ENCODE measurements at places on chromosomes 16 and 17.

- no peak for DNase-seq
Observed at GRCh38 chr17:80465327-80465974, 11.0 kb downstream of the NPTX1 start.

GRCh38 chr17:47801906-47802305, 19.7 kb downstream of the OSBPL7 start:
- DNase-seq: no peak

GRCh38 chr16:68752602-68753001, 15.5 kb downstream of the CDH1 start:
- DNase-seq: no peak

DNA sequence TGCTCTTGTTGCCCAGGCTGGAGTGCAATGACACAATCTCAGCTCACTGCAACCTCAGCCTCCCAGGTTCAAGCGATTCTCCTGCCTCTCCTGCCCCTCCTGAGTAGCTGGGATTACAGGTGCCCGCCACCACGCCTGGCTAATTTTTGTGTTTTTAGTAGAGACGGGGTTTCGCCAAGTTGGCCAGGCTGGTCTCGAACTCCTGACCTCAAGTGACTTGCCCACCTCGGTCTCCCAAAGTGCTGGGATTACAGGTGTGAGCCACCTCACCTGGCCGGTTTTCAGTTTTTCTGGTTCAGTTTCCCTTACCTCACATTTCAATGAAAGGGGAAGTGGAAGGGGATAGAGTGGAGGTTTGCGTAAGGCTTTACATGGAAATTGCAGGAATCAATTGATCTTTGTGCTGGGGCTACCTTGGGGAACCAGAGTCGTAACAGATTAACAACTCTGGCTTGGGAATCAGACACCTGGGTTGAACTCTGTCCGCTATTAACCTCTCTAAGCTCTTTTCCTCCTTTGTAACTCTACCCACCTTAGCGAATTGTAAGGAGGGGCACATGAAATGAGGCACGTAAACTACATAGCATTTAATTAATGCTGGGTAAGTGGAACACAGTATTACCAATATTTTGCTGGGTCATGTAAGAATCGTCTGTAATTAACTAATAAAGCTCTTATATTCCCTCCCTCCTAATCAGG, 3.2 kb downstream of the MPV17L start:
- DNase-seq: no peak

DNA sequence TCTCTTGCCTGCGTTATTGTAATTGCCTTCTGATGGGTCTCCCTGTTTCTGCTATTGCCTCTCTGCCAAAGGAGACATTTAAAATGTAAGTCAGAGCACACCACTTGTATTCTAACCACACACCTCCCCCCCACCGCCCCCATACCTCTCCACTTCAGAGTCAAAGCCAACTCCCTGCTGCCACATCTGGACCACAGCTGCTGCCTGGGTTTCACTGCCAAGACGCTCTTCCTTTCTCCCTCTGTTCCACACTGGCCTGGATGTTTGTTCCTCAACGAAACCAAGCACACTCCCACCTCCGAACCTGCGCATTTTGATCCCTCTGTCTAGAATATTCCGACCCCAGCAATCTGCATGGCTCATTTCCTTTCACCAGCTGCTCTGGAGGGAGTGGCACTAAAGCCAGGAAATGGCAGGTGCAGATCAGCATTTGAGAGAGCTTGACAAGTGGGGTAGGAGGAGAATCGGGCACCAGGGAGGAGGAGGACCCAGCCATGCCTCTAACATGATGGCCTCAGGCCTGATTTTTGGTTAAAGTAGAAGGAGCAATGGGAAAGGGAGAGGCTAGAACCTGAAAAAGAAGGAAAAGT, 92.4 kb upstream of the HS3ST2 start:
- no peak for DNase-seq

DNA sequence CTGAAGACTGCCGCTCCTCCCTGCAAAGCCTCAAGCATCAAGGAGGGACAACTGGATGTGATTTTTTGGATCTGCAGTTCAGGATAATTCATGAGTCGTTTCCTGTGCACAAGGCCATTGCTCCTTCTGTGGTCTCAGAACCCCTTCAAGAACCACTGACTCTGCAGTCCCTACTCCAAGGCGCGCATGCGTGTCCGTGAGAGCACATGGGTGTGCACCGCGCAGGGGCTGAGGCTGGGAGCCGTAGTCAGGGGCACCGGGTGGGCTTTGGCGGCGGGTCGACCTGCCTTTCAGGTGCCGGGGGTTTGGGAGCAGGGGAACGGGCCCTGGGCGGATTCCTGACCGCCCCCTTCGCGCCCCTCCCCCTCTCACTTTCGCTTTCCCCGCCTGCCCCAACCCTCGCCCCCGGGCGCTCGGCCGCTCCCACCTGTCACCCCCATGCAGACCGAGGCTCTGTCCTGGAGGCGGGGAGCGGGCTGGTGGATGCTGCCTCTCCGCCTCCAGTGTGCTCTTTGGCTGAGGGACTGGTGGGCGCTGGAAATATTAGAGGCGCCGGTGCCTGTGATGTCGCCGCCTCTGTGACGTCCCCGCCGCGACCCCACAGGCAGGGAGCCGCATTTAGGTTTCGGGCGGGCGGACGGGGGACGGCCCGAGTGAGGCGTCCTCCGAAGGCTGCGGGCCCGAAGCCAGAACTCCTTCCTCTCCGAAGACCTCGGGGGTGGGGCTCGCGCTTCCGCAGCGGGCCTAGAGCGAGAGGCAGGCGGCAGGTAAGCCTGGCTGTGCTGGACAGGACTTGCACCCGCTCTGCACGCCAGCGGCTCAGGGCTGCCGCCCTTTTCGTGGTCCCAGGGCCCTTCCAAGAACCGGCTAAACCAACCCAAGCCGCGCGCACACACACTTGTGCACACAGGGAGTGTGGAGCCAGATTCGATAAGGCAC, at the start of gene SPATA32:
Gene SPATA32 (minus strand): TSS at position 518 of the 939 bp plus-strand sequence. CDS start 78 bp downstream, at position 440.
- no peak for DNase-seq

- DNase-seq: no peak
Observed at GRCh38 chr17:38565853-38566665, 39.7 kb downstream of the SRCIN1 start.

DNA sequence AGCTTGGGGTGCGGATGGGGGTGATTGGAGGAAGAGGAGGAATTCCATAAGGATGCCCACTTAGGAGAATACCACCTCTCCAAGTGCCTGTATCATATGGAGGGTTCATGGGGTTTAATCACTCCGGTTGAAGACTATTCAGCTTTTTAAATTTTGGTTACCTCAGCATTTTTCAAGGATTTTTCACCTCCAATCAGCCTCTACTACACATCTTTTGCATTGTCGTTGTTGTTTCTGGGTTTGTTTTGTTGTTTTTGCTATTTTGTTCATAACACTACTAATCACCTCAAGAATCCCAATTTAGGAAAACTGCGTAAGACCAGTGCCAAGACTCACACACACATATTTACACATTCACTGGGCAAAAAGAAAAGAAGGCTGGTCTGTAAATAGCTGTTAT, 619.5 kb upstream of the CDH5 start:
- no peak for DNase-seq

DNA sequence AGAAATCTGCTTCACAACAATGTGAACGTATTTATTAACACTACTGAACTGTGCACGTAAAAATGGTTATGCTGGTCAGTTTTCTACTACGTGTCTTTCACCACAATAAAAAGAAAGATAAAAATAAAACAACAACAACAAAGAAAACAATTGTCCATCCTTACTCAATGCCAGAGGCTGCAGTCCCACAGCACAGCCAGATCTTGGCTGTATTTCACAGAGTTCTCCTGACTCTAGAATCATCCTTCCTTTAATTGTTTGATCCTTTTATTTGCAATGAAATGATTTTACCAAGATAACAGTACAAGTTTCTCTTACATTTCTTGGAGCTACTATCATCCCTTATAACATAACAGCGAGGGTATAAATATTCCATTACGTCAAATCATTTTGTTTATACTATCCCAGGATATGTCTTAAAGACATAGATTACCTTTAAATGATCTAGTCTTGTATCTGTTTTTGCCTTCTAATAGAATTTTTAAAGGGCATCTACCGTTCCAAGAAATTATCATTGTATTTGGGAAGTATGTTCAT, 103.3 kb downstream of the SLC39A11 start:
- no peak for DNase-seq

DNA sequence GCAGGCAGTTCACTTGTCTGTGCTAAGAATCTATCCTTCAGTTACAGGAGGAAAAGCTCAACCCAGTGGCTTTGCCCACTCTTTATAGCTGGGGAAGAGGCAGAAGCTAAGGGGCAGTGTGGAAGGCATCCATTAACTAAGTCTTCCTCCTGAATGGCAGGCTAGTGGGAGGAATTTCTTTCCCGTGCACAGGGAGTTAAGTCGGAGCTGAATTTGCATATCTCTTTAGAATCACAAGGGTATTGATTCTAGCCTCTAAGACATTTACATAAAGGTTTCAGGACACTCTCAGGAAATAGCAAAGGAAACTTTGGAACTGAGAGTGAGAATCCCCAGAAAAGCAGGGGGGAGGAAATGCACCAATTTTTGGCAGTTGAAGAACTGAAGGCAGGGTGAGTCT, 245.6 kb downstream of the CA10 start:
- no peak for DNase-seq

GRCh38 chr16:5925850-5926249, 828.3 kb upstream of the EEF2KMT start:
- DNase-seq: no peak

- DNase-seq: no peak
Observed at GRCh38 chr17:54404259-54404658, 496.4 kb upstream of the TOM1L1 start.

- no peak for DNase-seq
Observed at GRCh38 chr16:83059237-83059636, 432.5 kb downstream of the CDH13 start.

- DNase-seq: peak; percentile 82
Observed at GRCh38 chr17:63647065-63647725, 25.0 kb downstream of the MAP3K3 start.

- no peak for DNase-seq
Observed at GRCh38 chr17:73285916-73286862, 24.5 kb upstream of the CPSF4L start.

GRCh38 chr17:55433629-55434422, 12.2 kb upstream of the MMD start:
- peak; percentile 64 for DNase-seq

- no peak for DNase-seq
Observed at GRCh38 chr16:88746506-88746905, 38.5 kb downstream of the PIEZO1 start.

DNA sequence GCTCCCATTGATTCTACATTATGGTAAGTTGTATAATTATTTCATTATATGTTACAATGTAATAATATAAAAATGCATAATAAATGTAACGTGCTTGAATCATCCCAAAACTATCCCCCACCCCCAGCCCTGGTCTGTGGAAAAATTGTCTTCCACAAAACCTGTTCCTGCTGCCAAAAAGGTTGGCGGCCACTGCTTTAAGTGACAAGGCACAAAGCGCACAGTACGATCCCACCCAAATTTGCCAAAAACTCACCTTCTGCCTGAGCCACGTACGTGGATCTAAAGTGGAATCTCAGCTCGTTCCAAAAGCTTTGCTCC, 14.5 kb downstream of the CYB561 start:
- no peak for DNase-seq

GRCh38 chr17:30220414-30220813, 15.1 kb downstream of the SLC6A4 start:
- no peak for DNase-seq

DNA sequence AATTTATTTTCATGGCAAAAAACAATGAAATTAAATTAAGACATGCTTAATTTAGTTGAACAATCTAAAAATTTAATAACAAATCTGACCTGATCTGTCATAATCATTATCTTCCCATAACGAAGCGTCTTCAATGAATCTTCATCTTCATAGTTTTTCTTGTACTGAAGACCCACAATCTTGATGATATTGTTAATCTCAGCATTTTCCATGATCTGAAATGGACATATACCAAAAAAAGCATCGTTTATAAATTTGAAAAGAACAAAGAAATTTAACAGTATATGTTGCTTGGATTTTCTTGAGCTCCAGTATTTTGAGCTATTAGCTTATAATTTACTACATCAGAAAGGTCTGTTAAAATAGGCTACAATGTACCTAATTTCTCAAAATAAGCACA, 10.2 kb downstream of the TOP2A start:
- DNase-seq: no peak

DNA sequence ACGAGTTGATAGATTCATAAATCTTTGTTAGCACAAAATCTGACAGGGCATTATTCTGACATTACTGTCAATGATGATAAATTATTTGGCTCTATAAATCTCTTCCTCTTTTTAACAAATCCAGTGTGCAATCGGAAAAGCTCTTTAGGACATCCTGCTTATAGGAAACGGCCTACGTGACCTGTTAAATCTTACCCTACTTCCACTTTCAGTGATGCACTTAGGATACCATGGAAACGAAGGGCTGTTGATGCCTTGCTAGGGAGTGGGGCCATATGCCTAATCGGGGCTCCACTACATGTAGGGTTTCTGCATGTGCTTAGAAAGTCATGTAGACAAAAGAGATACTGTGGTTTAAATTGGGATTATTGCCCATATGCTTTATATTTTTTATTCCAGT, 27.2 kb downstream of the ZNF594 start:
- DNase-seq: no peak

GRCh38 chr17:28858801-28859355, 4.1 kb downstream of the ERAL1 start:
- no peak for DNase-seq

DNA sequence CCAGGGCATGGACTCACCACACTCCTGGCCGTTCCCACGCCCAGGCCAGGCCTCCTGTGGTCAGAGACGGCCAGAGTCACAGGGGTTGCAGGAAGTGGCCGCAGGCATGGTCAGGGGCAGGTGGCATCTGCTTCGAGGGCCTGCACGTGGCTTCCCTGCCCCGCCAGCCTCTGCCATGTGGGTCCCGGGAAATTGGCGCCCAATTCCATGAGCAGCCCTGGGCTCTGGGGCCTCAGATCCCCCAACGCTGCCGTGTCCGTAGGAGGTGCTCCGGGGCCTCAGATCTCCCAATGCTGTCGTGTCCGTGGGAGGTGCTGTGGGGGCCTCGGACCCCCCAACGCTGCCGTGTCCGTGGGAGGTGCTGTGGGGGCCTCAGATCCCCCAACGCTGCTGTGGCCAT, 9.7 kb upstream of the SSTR5 start:
- no peak for DNase-seq

DNA sequence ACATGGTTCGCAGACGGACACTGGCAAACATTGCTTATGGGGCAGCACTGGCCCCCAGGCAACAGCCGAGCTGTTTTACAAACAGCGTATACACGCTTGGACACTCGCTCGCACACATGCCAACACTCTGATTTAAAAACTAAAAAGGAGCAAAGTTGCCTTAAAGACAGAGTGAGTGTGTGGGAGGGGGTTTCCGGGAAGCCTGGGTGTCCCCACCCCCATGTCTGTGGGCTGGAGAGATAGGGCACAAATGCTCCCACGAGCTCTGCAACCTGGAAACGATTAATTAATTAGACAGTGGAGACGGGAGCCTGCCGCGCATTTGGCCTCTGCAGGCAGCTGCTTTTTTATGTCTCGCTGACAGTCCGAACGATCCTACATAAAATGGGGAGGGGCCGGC, 107.9 kb upstream of the ZNF469 start:
- no peak for DNase-seq

DNA sequence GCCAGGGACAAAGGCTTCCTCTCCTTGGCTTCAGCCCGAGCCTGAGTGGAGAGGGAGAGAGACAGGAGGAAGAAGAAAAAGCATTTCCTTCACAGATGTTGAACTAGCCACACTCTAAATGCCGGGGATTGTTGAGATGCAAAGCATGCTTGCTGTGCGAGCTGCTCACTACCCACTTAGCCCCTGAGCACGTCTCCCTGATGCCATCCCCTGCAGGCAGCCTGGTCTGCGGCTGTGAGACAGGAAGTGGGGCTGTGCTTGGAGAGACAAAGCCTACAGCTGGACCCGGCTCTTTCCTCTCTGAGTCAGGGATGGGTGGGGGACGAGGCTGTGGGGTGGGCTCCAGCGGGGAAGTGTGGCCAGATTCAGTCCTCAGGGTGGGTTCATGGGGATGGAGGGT, 13.7 kb downstream of the WNT9B start:
- DNase-seq: no peak
